ENCODE measurements at places on chromosomes 6 and 20. TPM values are rescaled to one million over a fixed set of nuclear protein-coding genes. Genes with fewer than 3 reads are reported as not detected.

C20orf202 gene
- not detected for total RNA-seq

RGS19 gene
- total RNA-seq, result 19.7 TPM

SLC32A1 gene
- not detected for total RNA-seq

CD109 gene
- 24.3 TPM for total RNA-seq
